ENCODE measurements at places on chromosomes 1 and 21.

DNA sequence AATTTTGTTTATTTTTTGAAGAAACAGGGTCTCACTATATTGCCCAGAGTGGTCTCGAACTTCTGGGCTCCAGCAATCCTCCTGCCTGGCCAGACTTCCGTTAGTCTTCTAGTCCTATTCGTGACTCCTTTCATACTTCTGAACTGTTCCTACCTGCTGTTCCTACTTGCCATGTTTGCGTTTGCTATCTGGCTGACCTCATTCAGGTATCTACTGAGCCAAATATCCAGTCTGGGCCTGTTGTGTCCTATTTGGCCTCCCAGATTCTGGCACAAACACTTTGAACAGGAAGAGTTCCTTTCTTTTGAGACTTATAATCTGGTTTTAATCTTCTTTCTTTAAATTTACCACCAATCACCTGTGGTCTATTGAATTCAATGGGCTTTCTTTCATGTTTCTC is 6.9 kb upstream of the NR1I3 start:
- DNase-seq = no peak

DNA sequence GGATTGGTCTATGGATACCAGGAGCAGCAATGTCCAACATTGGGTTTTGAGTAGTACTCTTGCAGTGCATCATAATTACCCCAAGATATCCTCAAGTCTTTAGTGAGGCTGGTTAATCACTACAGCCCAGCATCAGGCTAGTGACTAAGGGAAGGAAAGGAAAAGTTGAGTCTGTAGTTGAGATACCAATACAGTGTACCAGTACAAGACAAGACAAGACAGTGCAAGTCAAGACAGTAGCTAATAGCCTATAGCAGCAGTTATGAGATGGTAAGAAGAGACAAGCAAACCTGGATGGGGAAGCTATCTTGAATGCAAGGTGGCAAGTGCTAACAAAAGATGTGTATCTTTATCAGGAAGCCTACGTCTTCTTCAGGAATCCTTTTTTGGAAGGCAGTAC is 13.3 kb upstream of the GNG12 start:
- no peak for DNase-seq

- DNase-seq = no peak
Observed at GRCh38 chr21:29376556-29376955, 77.8 kb downstream of the BACH1 start.

GRCh38 chr1:44275296-44275962 is 62.2 kb downstream of the DMAP1 start:
- no peak for DNase-seq

DNA sequence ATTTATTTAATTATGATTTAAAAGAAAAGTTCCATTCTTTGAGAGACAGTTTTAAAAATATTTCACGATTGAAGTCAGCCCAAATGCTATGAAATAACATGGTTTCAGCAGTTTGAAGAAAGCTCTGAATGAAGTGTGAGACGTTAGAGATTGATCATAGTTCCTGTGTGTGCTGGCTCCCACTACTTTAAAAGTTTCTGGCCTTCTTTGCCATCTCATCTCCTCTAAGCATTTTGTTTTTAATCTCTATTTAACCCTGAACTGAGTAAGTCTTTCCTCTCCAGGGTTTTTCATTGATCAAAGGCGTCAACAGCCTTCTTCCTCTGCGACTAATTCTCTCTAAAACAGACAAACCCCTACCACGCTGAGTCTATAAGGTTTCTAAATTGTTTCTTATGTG is 225.3 kb upstream of the B3GALT2 start:
- no peak for DNase-seq

DNA sequence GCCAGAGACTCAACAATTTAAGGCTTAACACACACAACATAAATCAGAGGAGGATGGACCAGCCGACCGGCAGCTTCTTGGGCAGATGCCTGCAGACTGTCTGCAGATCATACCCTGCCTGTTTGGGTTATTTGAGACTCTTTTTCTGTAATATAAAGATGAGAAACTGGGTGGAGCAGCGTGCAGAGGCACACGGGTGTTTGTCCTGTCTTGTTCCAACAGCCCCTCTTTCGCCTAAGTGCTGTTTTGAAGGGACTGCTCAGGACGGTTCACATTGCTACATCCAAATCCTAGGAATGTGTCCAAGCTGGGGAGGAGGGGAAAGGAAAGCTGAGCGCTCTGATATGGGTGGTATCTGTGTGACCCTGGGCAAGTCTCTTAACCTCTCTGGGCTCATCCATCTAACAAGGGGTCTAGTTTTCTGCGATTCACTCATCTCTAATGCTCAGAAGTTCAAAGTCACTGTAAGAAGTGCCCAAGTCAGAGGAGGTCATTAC is 149.9 kb downstream of the CLIC6 start:
- no peak for DNase-seq

DNA sequence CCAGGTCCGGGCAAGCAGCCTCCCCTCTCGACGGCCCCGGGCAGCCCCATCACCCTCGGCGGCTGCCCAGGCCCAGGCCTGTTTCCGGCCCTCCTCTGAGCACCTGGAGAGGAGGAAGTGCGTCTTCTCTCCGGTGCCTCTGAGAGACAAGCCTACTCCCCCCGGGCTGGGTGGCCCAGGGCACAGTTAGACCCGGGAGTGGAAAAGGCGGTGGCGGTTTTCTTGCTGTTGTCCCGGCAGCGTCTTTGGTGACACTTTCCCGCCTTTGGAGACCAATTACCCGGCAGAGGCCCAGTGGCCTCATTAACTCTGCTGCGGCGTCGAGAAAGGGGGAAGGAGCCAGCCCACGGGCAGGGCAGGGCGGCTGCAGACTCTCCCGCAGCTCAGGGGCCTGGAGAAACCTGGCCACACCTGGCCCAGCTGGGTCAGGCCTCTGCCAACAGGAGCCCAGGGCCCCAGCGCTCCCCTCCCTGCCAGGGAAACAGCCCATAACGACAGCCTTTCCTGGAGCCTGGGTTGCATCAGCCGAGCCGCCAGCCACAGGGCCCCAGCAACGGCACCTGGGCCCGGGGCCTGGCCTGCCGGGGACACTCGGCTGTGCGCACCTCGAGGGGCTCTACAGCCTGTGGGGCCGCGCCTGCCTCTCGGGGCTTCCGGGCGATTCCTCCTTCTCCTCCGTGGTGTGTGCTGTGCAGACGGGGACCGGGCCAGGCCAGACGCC is 28.4 kb upstream of the C1orf159 start:
- no peak for DNase-seq

GRCh38 chr1:6510493-6510892 is 19.0 kb upstream of the PLEKHG5 start:
- DNase-seq = no peak

DNA sequence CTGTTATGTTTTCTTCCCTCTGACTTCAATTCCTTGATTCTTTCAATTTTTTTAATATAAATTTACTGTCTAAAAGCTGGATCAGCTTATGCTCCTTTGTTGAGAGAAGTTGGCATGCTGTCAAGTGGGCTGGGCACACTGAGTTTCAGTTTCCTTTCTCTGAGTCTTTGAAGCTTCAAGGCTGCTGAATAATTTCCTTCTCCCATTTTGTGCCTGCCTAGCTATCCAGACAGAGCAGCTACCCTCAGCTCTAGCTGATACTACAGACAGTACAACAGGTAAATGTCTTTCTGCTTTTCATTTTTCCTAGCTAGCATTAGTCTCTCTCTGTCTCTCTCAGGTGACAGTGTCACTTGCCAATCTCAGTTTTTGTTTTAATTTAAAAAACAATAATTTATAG is at the start of gene IFI44:
IFI44 (plus strand) TSS at position 204 of the 400 bp plus-strand sequence. CDS start 365 bp downstream, outside the sequence.
- no peak for DNase-seq

GRCh38 chr1:68600049-68600661 is 103.3 kb upstream of the DEPDC1 start:
- peak; percentile 4 for DNase-seq

- DNase-seq = no peak
Observed at GRCh38 chr1:184021728-184022127, 15.8 kb downstream of the COLGALT2 start.

DNA sequence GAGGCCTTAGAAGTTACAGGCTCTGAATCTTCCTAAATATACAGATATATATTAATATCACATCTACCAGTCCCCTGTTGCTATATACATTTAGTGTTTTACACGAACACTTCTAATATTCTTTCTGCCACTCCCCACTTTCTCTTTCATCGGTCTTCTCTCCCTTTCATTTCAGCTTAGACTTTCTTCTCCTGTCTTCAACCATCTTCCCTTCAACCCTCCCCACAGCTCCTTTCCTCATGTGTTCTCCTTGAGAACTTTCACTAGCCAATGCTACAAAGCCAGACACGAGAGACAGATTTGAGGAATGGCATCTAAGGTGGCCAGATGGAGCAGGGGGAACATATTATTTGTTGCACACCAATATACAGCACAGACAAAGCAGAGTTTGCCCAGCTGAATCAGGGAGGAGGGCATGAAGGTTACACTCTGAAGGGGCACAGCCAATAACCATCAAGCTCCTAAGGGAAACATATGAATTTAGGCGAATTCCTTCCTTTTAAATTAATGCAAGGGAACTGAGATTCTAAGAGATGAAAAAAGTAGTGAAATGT is 84.1 kb upstream of the LBR start:
- DNase-seq = no peak

GRCh38 chr1:213162338-213162737 is 111.3 kb downstream of the RPS6KC1 start:
- no peak for DNase-seq

DNA sequence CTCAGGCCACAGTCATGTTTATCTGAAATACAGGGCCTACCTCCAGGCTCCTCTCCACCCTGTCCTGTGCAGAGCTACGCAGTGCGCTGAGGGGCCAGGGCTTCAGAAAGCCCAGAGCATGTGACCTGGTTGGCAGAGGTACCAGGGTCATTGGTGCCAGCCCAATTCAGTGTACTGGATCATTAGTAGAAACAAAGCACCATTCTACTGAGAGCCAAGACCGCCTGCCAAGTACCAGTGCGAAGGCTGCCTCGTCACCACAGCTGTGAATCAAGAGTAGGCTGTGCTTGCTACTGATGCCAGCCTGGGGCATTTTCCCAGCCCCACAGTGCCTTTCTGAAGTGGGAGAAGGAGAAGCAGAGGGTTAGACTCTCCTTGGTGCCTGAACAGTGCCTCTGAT is 59.8 kb downstream of the CAPN9 start:
- no peak for DNase-seq

DNA sequence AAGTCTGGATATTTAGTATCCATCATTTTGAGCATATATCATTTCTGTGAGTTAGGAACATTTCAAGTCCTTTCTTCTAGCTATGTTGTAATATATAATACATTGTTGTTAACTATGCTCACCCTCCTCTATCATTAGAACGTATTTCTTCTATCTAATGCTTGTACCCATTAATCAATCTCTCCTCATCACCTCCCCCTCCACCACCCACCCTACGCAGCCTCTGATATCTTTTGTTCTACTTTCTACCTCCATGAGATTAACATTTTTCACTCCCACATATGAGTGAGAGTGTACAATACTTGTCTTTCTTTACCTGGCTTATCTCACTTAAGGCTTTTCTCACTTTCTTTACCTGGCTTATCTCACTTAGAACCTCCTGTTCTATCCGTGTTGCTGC is 156.2 kb downstream of the FMN2 start:
- no peak for DNase-seq

DNA sequence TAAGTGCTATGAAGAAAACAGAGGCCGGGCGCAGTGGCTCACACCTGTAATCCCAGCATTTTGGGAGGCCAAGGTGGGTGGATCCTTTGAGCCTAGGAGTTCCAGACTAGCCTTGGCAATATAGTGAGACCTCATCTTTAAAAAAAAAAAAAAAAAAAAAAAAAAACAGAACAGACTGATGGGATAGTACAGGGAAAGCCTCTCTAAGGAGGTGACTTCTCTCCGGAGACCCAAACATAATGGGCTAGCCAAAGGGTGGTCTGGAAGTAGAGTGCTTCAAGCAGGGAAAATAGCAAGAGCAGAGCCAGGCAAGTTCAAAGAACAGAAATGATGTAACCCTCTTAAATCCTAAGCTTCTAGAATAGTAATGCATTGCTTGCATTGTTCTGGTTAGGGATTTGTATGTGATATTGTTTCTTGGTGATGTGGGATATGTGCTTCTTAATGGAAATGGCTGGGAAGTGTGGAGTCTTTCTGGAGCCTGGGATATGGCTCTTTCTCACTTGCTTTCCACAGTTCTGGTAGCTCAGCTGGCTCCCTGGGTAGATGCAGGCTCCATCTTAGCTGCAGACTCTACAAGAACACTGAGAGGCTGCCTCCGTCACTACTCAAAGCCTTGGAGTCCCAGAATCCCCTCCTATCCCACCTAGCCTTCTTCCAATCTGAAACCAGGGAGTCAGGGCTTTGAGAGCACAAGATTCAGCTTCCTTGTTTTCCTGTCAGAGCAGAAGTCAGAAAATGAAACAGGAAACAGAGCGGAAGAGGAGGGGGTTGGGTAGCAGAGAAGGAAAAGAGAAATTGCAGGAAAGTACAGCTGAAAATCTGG is 1.9 kb upstream of the PIGV start:
- peak; percentile 39 for DNase-seq

- no peak for DNase-seq
Observed at GRCh38 chr1:219906924-219907771, 21.2 kb downstream of the SLC30A10 start.

- no peak for DNase-seq
Observed at GRCh38 chr1:64147045-64147724, 56.2 kb upstream of the UBE2U start.

DNA sequence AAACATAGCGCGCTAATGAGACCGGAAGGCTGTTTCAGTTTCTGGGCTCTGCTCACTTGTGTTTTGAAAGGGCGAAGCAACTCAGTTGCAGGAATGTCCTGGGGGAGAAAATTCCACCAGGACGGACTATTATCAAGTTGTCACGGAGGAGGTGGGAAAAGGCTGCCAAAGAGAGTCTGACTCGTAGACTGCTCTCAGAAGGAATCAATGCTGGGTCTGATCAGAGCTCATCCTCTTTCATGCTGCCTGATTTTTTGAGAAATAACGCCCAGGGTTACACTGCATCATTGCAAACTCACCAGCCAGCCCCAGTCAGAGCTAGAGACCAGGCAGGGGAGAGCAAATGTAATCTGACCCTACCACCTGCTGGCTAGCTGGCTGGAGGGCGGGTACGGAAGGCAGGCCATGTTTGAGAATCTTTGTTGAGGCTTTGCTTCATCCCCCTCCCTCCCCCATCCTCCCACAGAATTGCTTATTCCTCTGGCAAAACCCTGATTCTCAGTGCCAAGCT is 36.4 kb upstream of the BCL9 start:
- DNase-seq = peak; percentile 60

All from SK-N-DZ (cell line).